ENCODE measurements at places on chromosomes 12 and 14.

GRCh38 chr12:132950844-132951535 is 5.1 kb downstream of the ZNF605 start:
- no peak for DNase-seq

DNA sequence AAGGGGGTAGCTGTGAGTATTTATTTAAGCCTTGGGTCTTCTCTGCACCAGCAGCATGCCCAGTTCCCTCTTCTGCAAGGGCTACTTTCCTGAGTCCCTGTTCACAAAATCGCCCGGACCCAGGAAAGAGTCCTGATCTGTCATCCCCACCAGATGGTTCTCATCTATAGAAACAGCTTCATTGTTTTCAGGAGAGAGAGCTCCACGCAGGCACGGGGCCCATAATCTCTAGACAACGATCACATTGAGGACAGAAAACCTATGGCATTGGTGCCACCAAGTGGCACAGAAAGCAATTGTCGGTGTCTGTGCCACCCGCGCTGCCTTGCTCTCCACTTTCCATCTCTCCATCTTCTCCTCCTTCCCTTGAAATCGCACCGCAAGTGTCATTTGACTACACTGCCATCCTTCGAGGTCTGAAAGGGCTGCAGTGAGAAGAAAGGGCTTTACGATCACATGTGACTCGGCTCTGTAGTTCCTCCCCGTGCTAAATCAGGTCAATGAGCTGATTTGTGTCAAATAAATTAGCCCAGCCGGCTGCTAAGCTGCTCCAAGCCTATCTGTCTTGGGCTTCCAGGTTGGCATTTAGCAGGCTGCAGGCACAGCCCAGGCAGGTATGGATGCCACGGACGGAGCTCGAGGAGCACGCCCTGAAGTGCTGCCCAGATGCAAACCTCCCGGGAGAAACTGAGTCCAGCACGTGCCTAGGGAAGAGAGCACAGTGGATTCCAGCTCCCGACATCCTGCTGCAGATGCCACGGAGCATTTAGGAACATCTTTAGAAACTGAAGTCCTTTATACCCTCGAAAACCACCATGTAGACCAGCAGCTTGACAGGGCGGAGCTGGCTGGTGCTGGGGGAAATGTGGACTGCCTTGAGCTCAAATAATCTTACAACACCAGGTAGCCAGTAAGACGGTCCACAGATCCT is 28.8 kb downstream of the SPRING1 start:
- DNase-seq = peak; percentile 59

DNA sequence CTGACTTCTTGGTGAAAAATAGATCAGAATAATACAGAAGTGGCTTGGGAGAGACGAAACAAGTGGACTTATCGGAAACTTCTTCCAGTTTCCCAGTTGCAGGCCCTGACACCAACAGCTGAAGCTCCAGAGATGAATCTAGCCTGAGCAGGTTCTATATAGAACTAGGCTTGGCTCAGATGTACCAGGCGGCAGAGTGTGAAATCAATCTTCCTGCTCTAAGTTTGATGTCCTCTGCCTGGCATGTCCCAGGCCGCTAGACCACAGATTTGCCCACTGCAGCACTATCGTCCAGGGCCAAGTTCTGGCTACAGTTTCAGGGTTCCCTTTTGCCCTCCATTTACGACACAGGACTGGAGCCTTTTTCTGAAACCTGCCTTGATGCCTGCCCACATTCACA is 91.3 kb upstream of the PLEKHA5 start:
- DNase-seq = no peak

- no peak for DNase-seq
Observed at GRCh38 chr12:55515696-55516095, 23.5 kb downstream of the OR6C68 start.

DNA sequence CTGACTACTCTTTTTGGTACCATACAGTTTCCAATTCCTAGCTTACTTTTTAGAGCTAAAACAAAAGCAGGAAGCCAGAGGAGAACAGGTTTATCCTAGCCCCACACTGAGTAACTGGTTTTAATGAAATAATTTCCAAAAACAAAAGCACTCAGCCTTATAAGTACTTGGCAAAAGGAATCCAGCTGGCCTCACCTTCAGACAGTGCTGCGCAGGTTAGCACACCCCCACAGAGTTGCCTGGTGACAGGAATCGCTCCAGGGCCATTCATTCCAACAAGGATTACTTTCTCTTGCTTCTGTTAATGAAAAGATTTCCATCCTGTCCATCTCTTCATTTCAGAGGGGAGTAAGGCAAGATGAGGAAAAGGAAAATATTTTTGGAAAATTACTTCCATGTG is 84.6 kb downstream of the SCFD1 start:
- no peak for DNase-seq

GRCh38 chr12:24759155-24759554 is 189.7 kb downstream of the BCAT1 start:
- DNase-seq = no peak

DNA sequence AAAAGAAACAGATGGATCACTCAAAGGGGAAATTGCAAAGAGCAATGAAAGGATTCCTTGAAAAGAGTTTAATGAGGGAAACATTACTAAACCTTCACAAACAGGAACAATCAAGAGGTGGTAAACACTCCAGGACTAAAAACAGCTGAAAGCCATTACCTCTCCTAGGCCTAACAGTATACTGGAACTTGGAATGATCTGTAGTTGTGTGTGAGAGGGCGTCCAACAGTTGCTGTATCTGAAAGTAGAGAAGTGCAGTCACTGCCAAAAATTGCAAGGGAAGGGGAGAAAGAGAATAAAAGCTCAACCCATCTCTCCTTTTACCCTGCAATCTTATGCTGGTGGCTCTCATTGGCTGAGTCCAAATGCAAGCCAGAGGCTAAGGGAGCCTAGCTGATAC is 17.0 kb upstream of the MIS18BP1 start:
- DNase-seq = no peak

DNA sequence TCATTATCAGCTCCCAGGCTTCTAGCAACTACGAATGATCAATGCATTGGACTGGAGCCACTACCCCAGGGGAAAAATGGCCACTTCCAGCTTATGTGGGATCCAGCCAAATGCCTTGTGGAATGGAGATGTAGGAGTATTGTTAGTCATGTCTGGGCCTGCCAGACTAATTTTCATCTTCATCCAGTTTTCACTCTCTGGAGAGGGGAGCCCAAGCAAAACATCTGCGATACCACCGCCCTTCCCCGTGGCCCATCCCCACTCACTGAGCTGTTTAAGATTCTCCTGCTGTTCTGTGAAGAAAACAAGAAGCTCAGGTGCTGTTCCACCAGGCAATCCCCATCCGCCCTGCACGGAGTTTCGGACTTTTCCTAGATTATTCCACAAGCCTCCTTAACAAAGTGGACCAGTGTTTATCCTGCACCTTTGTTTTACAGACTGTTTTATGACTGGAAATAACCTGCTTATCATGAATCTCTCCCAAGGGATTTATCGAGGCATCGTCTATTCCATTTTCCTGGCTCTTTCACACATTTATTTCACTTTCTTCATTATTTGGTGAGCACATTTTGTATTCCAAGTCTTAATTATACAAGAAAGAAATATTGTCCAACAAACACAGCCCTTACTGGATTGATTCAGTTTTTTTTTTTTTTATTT is 35.5 kb upstream of the MAX start:
- DNase-seq = no peak

DNA sequence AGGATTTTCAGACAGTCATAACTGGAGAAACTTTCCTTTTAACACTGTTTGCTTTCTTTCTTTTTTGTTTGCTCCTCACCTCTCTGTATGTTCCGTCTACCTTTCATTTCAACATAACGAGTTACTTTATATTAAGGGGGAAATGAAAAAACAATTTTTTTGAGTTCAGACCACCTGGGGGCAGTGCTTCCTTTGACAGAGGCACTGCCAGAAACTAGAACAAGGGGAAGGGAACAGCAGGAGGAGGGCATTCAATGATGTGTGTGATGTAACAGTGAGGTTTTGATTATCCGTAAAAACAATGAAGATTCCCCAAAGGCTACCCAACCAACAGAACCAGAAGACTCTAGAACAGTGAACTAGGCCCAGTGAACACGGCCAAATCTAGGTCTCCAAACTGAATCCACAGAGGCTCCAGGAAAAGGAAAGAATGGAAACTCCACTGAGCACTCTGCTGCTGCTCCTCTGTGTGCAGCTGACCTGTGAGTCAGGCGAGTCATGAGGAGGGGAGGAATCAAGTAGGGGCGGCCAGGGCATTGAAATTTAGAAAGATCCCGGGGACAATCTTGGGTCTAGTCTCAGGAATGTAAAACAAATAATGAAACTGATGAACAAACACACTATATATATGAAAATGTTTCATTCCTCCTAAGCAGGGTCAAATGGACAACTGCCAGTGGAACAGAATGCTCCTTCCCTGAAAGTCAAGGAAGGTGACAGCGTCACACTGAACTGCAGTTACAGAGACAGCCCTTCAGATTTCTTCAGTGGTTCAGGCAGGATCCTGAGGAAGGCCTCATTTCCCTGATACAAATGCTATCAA is 323.5 kb downstream of the DAD1 start:
- no peak for DNase-seq

GRCh38 chr14:55074662-55075061 is 23.2 kb downstream of the MAPK1IP1L start:
- DNase-seq = no peak

- no peak for DNase-seq
Observed at GRCh38 chr12:127078577-127079350, 1188.2 kb upstream of the TMEM132C start.

DNA sequence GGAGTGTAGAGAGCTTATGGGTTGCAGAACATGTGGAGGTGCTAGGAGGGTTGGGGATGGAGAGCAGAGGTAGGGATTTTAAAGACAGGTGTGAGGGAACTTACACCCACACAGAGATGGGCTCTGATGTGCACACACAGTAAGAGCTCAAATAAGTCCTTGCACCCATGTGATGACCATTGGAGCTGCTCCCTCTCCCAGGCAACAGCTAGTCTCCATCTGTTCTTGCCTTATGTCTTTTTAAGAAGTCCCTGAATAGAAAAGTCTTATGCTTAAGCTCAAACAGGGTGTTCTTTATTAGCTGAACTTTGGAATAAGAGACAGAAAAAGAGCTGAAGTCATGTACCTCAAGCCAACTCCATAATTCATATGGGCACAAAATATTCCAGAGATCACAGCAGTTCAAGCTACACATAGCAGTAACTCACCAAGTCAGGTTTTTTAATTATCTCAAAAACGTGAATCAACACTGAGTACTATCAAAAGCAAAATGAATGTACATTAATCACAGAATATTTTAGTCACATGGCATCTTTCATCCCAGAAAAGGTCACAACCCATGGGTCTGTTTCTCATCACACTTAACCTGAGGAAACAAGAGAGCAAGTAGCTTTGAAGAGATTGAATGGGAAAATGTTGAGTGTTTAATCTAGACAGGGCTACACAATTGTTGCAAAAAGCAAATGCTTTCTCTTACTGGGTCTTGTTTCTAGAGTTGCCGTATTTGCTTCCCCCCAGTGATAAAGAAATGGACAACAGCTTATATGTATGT is 1513.6 kb upstream of the SEL1L start:
- no peak for DNase-seq

- DNase-seq = no peak
Observed at GRCh38 chr12:90174198-90174510, 465.5 kb upstream of the ATP2B1 start.

DNA sequence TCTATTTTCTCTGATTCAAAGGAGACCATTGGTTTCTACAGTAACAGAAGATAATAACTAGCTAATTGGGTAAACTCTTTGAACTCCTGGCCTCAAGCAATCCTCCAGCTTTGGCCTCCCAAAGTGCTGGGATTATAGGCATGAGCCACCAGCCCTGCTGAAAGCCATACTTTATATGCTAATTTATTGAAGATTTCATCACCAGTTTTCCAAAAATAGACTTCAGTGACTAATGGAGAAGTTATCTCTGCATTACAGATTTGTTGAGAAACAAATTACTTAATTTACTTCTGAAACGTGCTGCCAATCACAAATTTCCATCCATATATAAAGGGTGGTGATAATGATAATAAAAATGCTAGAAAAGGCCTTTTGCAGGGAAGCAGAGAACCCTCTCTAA is 1758.1 kb upstream of the SEL1L start:
- no peak for DNase-seq

DNA sequence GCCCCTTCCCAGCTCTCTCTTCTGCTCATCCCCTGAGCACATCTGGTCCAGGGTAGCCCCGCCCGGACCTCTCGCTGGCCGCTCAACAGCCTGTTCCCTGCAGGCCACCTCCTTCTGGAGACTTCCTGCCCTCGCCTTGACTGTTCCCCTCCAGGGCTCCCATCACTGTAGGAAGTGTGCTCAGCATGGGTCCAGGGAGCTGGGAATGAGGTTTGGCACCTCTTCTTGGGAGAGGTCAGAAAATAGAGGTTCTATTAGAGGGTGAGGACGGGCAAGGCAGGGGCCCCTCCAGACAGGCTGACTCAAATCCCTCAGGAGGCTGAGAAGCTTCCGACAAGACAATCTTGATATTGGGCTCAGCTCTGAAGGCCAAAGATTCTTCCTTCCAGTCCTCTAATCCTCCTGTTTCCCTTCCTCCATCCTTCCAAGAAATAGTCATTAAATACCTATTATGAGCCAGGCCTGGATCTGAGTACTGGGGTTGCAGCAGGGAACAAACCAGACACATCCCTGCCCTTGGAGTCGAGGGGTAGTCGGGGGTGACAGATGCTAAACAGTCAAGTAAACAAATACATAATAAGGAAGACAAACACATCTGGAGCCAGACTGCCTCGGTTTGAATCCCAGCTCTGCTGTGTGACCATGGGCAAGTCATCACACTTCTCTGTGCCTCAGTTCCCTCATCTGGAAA is 30.6 kb downstream of the CMKLR1 start:
- DNase-seq = no peak

- no peak for DNase-seq
Observed at GRCh38 chr14:80615831-80616230, 325.7 kb downstream of the CEP128 start.

DNA sequence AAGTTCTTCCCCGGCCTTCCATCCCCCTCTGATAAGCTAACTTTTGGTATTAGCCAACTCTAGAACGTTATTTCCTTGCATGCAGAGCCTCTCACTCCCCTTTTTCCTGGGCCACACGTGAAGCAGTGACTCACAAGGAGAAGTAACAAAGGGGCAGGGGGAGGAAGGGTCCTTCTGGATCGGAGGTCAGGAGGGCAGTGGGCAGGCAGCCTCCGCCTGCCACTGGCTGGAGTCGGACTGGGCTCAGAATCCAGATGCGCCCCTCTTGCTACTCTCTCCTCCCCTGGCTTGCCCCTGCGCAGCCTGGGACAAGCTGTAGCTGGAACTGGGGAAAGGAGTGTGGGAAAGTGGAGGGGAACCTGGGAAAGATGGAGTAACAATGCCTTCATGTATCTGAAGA is 55.0 kb downstream of the TPCN1 start:
- DNase-seq = no peak

DNA sequence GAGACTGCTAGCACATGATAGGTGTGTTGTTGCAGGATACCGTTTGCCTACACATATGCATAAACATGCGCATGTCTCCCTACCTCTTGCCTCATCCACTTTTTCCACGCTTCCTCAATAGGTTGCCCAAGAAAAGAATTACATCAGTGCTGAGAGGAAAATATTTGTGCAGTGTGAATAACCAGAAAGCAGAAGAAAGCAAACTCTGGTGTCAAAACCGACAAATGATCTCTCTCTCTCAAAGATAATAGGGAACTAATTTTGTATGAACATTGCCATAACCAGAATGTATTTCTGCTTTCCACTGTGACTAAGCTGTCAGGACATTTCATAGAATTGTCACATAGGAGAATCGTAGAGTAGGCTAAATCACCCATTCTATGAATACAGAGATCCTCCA is 1.3 kb downstream of the CLEC7A start:
- DNase-seq = no peak

All from colonic mucosa (tissue), 4 donors.